C1 segment of cervical spinal cord (tissue), 14 donors: ENCODE measurements at places on chromosomes 12 and 14.

DNA sequence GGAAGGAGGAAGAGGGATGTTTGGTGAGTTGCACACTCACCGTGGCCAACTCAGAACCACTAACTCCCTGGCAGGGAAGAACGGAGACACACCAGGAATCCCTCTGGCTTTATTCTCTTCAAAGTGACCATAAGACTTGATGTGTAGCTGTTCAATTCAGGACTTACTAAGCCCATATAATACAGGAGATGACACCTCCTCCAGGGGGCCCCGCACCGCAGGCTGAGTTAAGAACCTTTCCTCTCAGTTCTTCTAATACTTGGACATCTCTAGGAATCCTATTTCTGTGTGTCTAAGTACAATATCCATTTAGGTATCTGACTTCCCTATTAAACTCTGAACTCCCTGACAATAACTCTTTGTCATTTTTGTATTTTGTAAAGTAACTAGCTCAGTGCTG lies 49.5 kb downstream of the DCAF4 start:
- no peak for DNase-seq

- DNase-seq: no peak
Observed at GRCh38 chr12:119060847-119061796, 79.8 kb downstream of the SRRM4 start.

GRCh38 chr12:130251236-130251780 lies 86.4 kb upstream of the PIWIL1 start:
- DNase-seq: no peak

- DNase-seq: no peak
Observed at GRCh38 chr14:88411039-88411438, 25.6 kb downstream of the SPATA7 start.

DNA sequence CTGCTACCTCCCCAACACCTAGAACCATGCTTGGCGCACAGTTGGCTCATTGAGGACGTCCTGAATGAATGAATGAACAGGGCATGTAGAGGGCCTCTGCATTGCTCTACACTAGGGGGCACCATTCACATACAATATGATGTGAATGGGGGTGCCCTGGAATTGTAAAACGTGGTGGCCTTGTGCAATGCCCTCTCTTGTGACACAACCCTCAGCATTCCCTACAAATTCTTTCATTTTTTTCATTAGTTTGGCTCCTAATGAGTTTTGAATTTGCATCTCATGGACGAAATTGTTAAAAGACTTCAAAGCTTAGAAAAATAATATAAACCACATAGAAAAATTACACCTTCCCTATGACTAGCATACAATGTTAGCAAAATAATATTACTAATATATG lies 2.3 kb upstream of the DIO2 start:
- no peak for DNase-seq

DNA sequence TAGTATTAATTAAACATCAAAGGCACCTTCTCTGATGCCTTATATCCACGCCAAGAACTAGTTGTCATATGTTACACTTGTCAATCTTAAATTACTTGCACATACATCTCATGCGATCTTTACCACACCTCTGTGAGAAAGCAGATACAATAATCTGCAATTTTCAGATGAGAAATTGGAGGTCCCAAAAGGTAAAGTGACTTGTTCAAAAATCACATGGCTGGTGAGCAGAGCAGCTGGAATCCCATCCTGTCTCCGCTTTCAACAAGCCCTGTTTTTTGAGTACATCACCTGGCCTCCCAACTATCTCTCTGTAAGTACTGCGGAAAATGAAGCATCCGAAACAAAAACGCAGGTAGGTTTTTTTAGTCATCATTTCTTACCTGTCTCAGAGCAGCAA lies 203.4 kb upstream of the FOXN3 start:
- no peak for DNase-seq

DNA sequence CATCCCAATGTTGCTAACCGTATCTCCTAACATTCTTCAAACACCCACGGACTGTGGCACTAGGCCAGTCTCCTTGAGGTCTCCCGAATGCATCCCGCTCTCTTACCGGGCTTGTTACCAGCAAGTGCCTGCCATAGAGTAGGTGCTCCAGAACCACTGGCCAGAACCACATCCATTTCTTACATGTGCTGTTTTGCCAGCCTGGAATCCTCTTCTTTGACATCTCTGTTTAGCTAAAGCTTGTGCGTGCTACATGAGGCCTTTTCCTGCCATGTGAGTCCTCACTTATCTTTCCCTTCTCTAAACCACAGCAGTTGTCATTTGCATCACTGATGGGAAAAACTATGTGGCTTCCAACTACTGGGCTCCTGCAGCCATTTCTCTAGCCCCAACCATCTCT lies 397.4 kb downstream of the PCNX1 start:
- no peak for DNase-seq

DNA sequence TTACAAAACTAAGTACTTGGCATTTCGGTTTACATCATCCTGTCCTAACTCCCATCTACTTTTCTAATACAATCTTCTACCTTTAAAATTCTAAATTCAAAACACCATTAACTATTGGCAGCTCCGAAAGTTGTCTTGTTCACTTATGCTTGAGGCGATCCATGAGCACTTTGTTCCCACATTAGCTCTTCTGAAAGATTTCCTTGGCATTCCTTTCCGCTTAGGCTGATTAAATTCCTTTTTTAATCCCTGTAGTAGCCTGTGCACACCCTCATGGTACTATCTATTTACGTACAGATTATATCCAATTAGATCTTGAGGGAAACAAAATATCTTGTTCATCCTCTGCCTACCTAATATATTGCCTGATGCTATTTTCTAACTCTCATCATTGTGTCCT lies 480.7 kb downstream of the PRKD1 start:
- DNase-seq: no peak

- DNase-seq: no peak
Observed at GRCh38 chr14:37428954-37429353, 166.1 kb downstream of the FOXA1 start.

DNA sequence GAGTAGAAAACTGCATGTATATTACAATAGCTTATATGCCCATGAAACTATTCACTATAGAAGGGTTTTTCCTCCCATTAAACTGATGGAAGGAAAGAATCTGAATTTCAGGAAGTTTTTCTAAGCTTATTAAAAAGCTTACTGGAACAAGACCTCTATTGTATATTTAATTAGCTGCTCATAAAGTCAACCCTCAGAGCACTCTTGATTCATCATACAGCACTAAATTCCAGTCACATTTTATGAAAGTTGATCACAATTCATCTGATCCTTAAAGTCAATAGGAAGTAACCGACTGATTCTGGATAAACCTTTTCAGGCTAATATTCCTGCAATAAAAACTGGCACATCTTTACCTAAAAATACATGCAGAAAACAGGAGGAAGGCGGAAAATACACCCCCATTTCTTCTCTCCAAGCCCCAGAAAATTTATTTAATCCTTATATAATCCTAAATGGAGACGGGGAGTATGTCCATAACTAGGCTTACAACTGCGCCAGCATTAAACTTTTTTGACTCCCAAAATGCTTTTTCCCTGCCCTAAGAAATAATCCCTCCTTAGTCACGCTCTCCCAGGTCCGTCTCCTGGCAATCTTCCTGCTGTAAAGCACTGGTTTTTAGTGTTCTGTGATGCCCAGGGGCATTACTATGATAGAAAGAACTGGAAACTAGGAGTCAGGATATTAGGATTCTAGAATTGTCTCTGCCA lies 35.3 kb downstream of the DICER1 start:
- no peak for DNase-seq
